ENCODE measurements at places on chromosomes 4 and X. TPM values are rescaled to one million over a fixed set of nuclear protein-coding genes. Genes with fewer than 3 reads are reported as not detected.

GRCh38 chr4:140156529-140157171 lies 2.7 kb upstream of the MAML3 start:
- H3K36me3 ChIP-seq = no peaks in the 10 kb centered on the region
- no peaks in the 10 kb centered on the region for H3K27me3 ChIP-seq
- peaks cover 15% of the 10 kb centered on the region for H3K4me1 ChIP-seq
- H3K27ac ChIP-seq = no peak overlapping the region

The LEF1 gene
- 0.98 TPM for total RNA-seq

GRCh38 chrX:3599802-3600430 lies 113.5 kb downstream of the PRKX start:
- DNase-seq = no peak
- H3K4me3 ChIP-seq = no peak overlapping the region
- H3K4me1 ChIP-seq = no peaks in the 10 kb centered on the region
- H3K36me3 ChIP-seq = no peaks in the 10 kb centered on the region
- H3K27me3 ChIP-seq = no peaks in the 10 kb centered on the region

The SPANXN3 gene
- not detected for total RNA-seq

GRCh38 chrX:21745756-21746155 lies 12.2 kb downstream of the SMPX start:
- DNase-seq = no peak
- H3K4me3 ChIP-seq = no peak overlapping the region
- H3K4me1 ChIP-seq = no peaks in the 10 kb centered on the region
- no peak overlapping the region for H3K27ac ChIP-seq

GRCh38 chr4:26346203-26346620 lies 25.4 kb downstream of the RBPJ start:
- H3K27me3 ChIP-seq = no peaks in the 10 kb centered on the region
- no peak overlapping the region for H3K4me3 ChIP-seq
- no peaks in the 10 kb centered on the region for H3K4me1 ChIP-seq
- DNase-seq = no peak
- H3K27ac ChIP-seq = no peak overlapping the region
- no peaks in the 10 kb centered on the region for H3K36me3 ChIP-seq

- no peaks in the 10 kb centered on the region for H3K36me3 ChIP-seq
- H3K4me3 ChIP-seq = no peak overlapping the region
- H3K27me3 ChIP-seq = no peaks in the 10 kb centered on the region
- DNase-seq = no peak
- no peak overlapping the region for H3K27ac ChIP-seq
Observed at GRCh38 chr4:188015025-188015940, 19.7 kb downstream of the ZFP42 start.

The S100P gene
- total RNA-seq = 15.7 TPM

DNA sequence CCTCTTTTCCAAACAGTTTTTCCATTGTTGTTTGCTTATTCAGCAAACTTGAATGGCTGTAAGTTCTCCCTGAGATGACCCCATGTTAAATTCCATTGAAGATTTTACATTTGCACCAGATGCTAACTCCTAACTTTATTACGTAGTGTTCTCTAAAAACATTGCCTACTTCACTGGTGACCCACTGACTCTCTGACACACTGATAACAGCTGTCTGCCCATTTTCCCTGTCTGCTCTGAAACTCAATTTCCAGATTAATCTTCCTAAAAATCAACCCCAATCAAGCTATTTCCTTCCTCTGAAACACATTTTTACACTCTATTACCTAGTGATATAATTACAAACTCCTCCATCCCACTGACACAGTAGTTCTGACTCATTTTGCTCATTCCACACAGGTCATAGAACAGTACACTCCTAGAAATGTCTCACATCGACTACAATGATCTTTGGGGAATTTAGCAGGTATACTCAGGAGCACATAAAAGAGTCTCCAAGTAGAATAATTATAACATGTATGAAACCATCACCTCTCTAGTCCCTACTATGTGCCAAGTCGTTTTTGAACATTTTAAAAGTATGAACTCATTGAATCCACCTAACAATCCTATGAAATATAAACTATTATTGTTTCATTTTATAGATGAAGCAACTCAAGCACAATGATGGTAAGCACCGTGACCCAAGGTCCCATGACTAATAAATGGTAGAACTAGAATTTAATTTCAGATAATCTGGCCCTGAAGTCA lies 210.9 kb downstream of the SLIT2 start:
- H3K27me3 ChIP-seq = no peaks in the 10 kb centered on the region
- DNase-seq = no peak
- no peaks in the 10 kb centered on the region for H3K4me1 ChIP-seq
- no peak overlapping the region for H3K4me3 ChIP-seq
- H3K36me3 ChIP-seq = no peaks in the 10 kb centered on the region
- no peak overlapping the region for H3K27ac ChIP-seq
